ENCODE measurements at places on chromosomes 7 and 10.

- DNase-seq = no peak
Measured at GRCh38 chr10:38038107-38038931, 27.8 kb downstream of the ZNF33A start.

- no peak for DNase-seq
Measured at GRCh38 chr10:95214369-95214768, 20.3 kb downstream of the ACSM6 start.

- DNase-seq = no peak
Measured at GRCh38 chr10:124603376-124604213, 140.6 kb downstream of the FAM53B start.

DNA sequence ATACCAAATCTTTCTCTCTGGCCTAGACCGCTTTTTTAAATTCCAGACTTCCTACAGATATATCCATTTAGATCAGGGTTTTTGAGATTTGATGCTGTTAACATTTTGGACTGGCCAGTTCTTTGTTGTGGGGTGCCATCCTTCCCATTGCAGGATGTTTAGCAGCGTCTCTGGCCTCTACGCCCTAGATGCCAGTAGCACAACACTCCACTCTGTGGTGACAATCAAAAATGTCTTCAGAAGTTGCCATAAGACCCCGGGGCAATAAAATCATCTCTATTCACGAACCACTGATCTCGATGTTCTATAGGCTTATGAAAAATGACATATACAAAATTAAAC is 46.3 kb downstream of the HDAC9 start:
- DNase-seq = no peak

DNA sequence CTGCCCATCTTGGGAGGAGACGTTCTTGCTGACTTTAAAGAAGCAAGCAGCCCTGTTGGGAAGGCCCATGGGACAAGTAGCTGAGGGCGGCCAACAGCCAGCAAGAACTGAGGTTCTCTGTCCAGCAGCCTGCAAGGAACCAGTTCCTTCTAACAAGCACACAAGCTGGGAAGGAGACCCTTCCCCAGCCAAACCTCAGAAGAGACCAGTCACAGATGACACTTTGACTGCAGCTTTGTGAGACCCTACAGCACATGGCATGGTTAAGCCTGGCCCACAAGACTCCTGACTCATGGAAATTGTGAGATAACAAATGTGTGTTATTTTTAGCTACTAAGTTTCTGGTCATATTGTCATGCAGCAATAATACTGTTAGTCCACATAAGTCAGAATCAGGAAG is 99.9 kb downstream of the PRLHR start:
- DNase-seq = no peak

DNA sequence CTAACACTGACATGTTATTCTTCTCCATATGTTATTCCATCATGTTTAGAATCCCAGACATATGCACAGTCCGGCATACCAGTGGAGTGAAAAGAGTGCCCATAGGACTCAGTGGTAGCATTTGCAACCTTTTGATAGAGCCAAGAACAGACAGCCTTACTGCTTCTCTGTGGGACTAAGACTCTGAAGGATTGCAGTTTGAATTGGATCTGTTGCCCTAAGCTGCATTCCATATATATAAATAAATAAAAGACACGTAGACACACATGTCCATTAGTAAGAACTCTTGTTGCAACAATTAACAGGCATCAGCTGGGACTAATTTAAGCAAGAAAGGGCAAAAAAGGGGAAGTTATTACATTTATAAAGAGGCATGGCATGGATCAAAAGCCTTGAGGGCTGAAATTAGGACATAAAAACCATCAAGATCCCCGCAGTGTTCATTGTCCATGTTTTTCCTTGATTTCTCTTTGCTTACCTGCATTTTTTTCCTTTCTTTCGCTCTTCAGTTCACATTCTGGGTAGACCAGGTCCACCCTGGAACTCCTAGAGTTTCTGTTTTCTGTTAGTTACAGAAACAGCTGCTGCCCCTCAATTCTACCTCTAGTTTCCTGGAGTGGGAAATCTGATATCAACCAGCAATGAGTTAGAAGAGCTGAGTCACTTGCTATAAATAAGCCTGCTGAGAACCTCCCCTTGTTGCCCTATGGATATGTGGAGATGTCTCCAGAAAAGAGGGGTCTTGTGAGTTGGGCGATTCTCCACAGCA is 132.4 kb downstream of the SORCS1 start:
- DNase-seq = no peak

DNA sequence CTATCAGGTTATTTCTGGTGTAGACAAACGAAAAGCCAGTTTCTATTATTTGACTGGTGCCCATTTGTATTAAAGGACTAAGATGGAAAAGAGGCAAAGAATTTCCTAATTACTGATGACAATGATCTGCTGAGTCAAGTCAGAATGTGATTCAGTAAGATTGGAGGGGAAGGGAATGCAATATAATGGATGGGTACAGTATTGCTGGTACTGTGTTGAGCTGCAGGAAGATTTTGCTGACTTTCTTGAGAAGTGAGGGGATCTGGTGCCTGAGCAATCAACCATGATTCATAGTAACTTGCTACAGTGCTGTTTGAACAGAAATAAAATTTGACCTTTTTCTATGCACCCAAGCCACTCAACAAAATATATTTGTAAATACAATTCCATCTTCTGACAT is 139.1 kb upstream of the RHEB start:
- no peak for DNase-seq

DNA sequence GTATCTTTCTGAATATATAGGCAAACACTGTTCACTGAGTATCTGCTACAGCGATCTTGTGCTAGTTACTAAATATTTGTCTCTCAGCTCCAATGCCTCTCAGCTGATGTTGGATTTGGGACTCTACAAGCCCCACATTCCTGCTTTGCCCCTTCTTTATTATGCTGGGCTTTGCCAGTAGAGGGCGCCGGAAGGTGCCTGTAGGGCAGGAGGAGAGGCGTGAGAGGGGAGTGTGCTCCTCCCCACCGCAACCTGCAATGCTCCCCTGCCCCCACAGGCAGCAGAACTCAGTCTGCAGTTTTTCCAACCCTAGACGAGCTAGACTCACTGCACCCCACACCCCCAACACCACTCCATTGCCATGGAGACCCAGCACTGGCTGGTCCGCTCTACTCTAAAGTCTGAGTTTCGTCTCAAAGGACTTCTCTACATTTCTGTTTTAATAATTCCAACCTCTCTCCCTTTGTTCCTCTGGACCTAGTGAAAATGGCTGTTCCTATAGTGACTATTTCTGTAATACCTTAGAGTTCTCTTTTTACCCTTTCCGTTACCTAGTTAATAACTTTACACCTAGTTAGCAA is 337.6 kb downstream of the CCSER2 start:
- DNase-seq = peak; percentile 12

DNA sequence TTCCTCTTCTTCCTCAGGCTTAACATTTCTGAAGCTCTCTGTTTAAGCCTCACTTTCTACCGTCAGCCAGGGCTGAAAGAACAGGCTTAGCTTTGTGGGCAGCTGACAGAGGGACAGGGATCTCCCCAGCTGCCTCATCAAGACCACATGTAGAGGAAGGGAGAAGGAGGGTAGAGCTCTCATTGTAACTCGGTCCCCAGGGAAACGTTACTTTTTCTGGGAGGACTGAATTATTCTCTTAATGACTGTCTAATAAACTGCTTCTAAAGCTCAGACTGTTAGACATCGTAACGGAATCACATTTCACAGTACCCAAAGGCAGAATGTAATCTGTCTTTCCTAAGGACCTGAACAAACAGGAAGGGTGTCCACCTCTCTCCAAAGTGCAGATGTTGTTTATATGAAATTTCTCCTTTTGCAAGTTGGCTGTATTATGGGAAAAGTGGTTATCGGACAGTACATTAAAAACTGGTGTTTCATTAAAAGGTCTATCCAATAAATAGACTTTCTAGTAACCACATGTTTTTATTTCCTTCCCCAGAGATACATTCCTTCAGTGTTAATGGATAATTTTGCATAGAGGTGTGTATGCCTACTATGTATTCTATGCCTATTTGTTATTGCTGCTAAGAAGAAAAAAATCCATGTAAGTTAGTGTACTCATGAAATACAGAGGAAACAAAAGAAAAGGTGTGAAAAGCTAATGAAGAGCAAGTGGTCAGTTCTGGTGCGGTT is 144.2 kb downstream of the CTTNBP2 start:
- no peak for DNase-seq

GRCh38 chr7:29607259-29607658 is 43.6 kb downstream of the PRR15 start:
- DNase-seq = no peak

GRCh38 chr7:16284581-16284980 is 136.8 kb downstream of the CRPPA start:
- DNase-seq = no peak

DNA sequence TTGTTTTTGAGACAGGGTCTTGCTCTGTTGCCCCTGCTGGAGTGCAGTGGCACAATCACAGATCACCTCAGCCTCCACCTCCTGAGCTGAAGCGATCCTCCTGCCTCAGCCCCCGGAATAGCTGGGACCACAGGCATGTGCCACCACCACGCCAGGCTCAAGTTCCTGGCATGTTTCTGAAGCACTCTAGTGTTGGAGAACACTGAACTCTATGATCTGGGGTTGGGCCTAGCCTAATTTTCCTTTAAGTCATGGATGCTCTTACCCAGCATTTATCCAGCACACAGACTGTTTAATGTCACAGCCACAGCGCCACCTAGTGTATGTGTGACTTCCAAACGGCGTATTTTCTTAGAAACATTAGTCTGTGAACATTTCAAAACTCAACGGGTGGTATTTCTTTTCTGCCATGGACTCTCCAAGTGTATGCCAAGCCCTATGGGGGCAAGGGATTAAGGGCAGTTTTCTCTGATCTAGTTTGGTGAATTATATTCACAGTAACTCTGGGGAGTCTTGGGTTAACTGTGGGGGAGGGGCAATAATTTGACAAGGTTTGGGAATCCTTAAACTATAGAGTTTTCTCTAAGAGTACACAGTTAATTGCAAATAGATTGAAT is 91.8 kb downstream of the CREM start:
- no peak for DNase-seq

DNA sequence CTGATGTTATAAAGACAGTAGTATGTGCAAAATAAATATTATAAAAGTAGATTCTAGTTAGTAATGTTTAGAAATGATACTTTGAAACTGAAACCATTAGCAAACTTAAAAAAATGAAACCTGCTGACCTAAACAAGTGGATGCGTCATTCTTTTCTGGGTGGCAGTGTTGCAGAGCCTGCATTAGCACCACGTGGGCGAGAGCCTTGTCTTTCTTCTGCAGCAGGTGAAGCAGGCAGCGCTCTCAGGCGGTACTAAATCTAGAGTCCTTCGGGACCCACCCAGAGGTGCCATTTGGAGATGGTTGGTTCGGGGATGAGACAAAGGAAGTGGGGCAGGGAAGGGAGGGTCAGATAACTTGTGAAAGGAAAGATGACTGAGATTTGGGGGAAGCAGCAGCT is 759.1 kb upstream of the IGFBP3 start:
- no peak for DNase-seq

- no peak for DNase-seq
Measured at GRCh38 chr7:47932016-47932415, 16.2 kb downstream of the PKD1L1 start.

DNA sequence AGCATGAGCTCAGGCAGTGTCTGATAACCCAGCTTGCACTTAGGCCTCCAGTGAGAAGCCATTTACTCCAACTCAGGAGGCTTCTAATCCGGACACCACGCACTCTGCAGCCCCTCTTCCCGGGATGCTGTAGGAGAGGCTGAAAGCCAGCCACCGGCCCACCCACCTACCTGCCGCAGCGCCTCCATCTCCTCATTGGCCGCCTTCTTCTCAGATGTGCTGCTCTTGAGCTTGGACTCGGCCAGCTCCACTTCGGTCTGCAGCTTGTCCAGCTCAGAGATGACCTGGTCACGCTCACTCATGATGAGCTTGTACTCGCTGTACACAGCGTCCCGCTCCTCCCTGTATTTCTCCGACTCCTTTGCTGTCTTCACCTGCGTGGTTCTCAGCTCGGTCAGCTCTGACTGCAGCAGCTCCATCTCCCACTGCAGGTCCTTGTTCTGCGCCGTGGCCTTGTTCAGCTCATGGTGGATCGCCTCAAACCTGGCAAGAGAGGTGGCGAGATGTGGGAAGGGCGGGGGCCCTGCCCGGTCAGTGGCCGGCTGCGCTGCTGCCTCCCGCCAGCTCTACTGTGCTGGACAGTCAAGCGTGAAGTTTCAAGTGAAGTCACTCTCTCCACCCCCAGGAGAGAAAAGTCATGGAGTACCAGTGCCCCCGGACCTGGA is 84.7 kb downstream of the DLG5 start:
- DNase-seq = no peak

DNA sequence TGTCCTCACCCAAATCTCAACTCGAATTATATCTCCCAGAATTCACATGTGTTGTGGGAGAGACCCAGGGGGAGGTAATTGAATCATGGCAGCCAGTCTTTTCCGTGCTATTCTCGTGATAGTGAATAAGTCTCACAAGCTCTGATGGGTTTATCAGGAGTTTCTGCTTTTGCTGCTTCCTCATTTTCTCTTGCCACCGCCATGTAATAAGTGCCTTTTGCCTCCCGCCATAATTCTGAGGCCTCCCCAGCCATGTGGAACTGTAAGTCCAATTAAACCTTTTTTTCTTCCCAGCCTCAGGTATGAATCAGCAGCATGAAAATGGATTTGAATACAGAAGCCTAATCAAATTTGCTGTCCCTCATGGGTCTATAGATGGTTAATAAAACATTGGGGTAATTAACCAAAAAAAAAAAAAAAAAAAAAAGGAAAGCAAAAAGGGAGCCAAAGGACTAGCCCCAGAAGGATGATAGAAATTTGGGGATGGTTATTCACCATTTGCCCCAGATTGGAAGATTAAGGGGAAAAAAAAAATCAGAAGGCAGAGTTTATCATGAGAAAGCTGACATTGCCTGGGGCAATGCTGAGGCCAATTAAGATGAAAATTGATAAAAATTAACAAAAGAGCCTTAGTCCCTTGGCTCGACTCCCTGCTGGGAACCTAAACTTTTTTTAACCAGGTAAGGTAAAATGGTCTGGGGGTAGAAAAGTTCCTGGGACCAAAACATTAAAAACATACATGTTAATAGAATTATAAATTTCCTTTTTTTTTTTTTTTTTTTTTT is 27.6 kb downstream of the AVL9 start:
- no peak for DNase-seq

- no peak for DNase-seq
Measured at GRCh38 chr10:103854686-103855391, 537 bp downstream of the SH3PXD2A start.

DNA sequence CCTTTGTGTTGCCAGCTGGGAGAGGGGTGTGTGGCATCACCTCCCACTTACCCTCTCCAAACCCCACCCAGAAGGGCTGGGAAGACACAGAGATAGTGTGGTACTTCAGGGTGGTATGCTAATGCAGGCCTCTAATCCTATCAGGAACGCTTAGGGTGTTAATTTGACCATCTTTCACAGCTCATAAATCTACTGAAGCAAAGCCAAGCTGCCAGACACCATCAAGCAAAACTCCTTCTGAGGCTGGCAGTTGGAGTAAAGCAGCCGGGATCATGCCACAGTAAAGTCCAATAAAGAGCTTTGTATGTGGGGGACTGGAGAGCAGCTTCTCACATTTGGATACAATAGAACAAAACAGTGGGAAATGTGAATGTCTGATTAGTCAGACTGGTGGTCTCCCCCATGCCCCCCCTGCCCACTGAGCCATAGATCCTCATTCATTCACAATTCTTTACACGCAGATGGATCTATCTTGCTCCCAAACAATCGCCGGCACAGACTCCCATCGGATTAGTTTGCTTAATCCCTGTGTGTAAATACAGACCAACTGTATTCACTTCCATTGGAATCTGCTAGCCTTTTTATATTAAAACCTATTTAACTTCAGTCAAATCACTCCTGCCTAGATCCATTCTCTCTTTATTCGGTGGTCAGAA is 29.6 kb downstream of the FGFBP3 start:
- no peak for DNase-seq

- DNase-seq = no peak
Measured at GRCh38 chr7:85528581-85528980, 341.7 kb upstream of the SEMA3D start.
